B cell (primary cell): ENCODE measurements at places on chromosomes 6 and 20.
A peak's percentile ranks its signal among the peaks of the same experiment; 100 is the strongest.

DNA sequence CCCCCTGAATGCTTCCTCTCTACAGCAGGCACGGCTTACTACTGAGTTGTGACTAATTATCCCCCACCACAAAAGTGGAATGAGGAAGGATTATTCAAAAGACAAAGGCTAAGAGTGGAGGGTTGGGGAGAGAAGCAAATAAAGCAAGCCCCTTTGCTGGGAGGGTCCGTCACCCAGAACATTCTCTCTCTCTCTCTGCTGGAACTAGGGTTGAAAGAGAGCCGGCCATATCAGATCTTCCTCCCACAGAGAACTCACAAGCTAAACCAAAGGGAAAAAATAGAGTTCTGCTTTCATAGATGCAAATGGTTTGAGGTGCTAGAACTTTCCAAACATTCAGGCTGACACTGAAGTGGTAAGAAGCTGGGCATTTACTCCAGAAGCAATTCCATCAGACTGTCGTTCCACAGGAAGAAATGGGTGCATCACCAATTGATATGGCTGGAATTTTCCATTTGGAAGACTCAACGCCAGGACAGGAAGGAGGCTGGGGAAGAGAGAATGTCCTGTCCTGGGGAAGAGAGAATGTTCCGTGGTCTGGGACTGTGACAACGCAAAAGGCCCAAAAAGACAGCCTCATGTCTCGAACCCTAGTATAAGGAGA, 7.9 kb downstream of the ZMYND8 start:
- DNase-seq, result peak; percentile 35

DNA sequence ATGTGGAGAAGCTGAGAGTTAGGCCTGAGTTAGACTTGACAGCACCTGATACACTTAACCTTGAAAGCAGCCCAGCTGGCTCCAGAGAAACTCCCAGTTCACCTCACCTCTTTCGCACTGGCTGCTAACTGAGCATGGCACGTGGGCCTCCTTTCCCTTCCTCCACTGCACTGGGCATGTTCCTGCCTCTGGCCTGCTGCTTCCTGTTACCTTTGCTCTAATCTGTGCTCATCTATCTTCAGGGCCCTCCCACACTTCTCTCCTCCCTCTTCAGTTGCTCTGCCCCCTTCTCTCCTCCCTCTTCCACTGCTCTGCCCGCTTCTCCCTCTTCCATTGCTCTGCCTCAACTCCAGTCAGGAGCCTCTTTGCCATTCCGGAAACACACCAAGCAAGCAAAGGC, 13.7 kb upstream of the UBE2V1 start:
- no peak for DNase-seq

DNA sequence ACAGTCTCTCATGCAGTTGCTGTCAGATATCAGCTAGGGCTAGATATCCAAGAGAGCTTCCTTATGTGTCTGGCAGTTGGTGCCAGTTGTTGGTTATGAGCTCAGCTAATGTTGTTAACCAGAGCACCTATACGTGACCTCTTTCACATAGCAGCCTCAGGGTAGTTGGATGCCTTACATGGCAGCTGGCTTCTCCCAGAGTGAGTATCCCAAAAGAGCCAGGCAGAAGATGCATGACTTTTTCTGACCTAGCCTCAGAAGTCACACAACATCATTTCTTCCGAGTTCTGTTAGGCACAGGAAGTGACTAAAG, 175.7 kb downstream of the VEGFA start:
- DNase-seq, result no peak

DNA sequence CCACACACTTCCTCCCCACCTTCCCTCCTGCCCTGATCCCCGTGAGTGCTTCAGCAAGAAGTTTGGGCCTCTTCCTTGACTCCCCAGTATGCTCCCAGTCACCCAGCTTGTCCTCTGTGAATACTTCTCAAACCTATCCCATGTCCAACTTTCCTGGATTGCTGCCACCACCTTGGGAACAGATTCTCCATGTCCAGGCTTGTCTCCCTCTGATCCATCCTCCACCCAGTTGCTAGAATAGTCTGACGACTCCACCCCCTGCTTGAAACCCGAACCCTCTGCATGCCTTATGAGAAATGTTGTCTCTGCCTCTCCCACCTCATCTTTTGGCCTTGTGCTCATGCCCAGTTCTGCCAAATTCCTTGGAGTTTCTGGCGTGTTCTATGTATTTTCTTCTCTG, 108.0 kb downstream of the PPP1R14C start:
- DNase-seq, result no peak

GRCh38 chr6:167745670-167746389, 80.9 kb upstream of the AFDN start:
- DNase-seq, result no peak

- DNase-seq, result no peak
These were observed 14.7 kb downstream of the FOXQ1 start for GRCh38 chr6:1326535-1327121.

GRCh38 chr6:2433711-2434110, 188.3 kb upstream of the GMDS start:
- DNase-seq, result peak; percentile 3

GRCh38 chr20:6583134-6583738, 184.2 kb upstream of the BMP2 start:
- DNase-seq, result no peak

DNA sequence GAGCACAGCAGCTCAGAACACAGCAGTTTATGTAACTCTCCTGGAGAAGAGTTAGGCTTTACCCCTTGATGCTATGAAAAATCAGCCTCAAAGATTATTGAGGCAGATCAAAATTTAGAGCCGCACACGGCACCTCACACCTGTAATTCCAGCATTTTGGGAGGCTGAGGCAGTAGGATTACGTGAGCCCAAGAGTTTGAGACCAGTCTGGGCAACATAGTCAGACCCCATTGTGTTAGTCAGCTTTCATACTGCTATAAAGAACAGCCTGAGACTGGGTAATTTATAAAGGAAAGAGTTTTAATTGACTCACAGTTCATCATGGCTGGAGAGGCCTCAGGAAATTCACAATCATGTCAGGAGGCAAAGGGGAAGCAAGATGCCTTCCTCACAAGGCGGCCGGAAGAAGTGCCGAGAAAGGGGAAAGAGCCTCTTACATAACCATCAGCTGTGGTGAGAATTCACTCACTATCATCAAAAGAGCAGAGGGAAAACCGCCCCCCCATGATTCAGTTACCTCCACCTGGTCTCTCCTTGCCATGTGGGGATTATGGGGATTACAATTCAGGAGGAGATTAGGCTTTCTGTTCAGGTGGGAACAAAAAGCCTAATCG, 87.7 kb downstream of the SGK1 start:
- peak; percentile 57 for DNase-seq

DNA sequence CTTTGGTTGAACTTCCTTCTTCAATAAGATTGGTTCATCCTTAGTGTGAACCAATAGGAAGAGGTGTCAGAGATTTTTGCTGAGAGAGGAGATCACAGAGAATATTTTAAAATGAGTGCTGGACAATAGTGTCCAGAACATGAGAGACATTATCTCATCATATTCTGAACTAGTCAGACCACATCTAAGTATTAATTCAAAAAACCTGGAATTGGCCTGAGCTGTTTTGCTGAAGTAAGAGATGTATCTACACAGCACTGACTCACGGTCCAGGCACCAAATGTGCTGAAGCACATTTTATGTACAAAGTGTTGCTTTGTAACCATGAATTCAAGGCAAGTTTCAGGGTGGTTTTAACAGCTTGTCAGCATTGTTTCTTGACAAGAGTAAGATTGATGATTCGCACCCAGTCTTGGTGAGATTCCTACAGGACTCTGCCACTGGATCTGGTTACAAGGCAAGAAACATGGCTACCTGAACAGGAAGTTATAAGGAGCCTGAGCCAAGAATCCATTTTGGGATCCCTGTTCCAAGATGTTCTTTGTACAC, 178.2 kb upstream of the HEY2 start:
- no peak for DNase-seq

DNA sequence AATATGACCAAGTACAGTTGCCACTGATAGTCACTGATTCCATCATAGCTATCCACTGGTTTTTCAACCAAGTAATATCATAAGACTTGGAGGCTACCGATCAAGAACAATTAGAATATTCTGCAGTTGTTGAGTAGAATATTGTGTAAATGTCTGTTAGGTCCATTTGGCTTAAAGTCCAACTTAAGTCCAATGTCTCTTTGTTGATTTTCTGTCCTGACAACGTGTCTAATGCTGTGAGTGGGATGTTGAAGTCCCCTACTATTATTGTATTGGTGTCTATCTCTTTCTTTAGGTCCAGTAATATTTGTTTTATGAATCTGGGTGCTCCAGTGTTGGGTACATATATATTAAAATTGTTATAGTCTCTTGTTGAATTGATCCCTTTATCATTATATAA, 13.9 kb downstream of the ARFGEF3 start:
- DNase-seq, result no peak

GRCh38 chr20:4225745-4226144, 210.4 kb upstream of the RNF24 start:
- DNase-seq, result no peak

- no peak for DNase-seq
These were observed 190.3 kb upstream of the TAB2 start for GRCh38 chr6:149127212-149127611.

DNA sequence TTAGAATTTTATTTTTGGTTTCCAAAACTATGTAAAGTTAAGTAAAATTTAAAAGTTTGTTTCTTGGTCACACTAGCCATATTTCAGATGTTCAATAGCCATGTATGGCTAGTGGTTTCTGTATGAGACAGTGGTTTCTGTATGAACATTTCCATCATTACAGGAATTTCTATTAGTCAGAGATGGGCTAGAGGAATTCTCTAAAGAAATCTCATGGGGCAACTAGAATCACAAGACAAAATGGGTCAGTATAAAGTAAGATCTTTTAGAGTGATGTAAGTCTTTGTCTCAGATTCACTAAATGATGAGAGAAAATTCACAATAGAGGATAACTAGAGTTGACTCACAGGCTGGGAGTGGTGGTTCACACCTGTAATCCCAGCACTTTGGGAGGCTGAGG, 149.0 kb downstream of the FUT9 start:
- DNase-seq, result no peak

DNA sequence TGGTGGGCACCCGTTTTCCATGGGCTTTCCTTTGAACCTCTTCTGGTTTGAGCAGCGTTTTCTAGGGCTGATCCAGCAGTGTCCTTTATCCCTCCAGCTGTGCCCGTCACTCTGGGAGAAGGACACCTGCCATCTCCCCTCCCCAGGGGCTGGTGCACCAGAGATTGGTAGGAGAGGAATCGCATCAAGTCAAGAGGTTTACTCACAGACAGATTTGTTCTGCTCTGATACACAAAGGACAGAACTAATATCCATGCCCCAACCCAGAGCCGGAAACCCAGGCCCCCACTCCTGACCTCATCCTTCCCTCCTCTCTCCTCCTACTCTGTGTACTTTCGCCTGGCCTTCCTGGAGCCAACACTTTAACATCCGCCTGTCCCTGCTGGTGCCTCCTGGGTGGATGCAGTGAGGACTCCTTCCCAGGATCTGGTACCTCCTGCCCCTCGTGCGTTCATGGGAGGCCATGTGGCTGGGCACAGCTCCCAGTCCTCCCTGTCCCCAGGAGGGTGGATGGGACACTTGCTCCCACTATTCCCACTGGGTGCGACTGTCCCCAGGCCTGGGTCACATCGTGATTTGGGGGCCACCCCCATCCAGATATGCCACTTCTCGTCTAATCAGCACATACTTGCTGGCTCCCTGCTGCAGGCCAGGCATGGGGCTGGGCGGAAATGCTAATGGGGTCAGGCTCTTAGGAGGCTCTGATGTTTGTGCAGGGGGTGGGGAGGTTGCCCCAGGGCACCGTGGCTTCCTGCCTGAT, 286.3 kb downstream of the CDH4 start:
- no peak for DNase-seq

DNA sequence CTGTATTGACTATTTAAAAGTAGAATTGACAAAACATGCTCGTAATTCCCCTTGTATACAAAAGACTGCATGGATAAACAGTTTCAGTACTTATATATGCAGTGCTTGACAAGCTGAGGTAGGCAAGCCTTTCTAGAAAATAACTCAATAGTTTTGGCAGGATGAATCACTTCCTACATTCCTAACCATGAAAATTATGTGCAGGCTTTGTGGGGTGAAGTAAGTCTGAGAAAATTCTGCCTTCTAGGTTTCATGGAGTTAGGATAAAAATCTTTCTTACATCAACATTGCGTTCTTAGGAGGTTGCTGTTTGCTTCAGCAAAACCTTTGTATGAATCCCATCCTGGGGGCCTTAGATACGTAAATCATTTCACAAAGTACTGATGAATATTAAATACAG, 801.4 kb upstream of the EYS start:
- DNase-seq, result no peak

GRCh38 chr20:20621195-20621594, 91.2 kb downstream of the RALGAPA2 start:
- DNase-seq, result no peak

- no peak for DNase-seq
These were observed 144.8 kb downstream of the DTNBP1 start for GRCh38 chr6:15518057-15518456.

GRCh38 chr6:154432533-154433476, 76.2 kb upstream of the IPCEF1 start:
- no peak for DNase-seq

GRCh38 chr6:112049026-112049799, 4.7 kb upstream of the CCN6 start:
- DNase-seq, result no peak

DNA sequence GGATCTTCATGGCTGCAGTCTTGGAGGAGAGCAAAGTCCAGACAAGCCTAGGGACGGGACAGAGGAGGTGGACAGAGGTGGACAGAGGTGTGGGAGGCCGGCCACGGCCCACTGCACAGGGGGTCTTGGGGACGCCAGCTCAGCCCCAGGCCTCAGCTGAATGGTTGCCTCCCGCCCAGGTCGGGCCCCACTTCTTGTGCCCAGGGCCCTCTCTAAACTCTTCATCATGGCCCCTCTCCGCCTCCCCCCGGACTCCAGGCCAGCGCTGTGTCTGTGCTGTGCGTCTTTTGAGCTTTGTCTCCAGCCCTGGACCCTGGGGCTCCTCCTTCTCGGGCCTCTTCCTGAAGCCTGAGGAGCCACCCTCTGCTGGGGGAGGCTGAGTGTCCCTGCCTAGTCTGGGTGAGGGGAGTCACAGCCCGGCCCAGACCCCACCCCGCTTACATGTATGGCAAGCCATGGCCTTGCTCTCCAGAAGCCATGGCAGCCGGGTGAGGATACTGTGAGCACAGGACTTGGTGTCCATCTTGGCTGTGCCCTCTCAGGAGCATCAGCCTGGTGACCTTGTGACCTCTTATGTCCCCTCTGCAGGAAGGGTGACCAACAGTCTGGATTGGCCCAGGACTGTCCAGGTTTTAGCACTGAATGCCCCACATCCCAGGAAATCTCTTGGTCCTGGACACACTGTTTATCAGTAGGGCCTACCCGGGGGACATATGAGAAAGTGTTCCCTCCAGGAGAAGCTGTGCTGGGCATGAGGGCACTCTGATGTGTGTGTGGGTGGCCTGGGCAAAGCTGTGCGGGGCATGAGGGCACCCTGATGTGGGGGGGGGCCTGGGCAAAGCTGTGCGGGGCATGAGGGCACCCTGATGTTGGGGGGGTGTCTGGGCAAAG, 9.4 kb upstream of the NPBWR2 start:
- no peak for DNase-seq

DNA sequence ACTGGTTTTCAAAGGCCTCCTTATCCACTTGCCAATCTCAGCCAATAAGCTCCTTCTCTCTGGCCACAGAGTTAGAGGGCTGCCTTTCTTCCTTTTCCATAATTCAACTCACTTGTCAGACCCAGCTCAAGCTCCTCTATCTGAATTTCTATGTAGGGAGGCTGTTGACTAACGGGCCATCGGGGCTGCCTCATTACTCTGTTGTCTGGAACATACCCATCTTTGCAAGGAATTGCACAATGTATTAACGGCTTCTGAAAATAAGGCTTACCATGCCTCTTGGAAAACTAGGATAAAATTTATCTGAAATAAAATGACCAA, 28.5 kb upstream of the KIF6 start:
- no peak for DNase-seq
